ENCODE measurements at places on chromosomes 6 and 20.
A peak's percentile ranks its signal among the peaks of the same experiment; 100 is the strongest.

GRCh38 chr6:133804265-133804664 is 84.6 kb upstream of the TCF21 start:
- no peak for DNase-seq

- DNase-seq, result no peak
Observed at GRCh38 chr6:51241376-51241775, 422.7 kb downstream of the TFAP2B start.

DNA sequence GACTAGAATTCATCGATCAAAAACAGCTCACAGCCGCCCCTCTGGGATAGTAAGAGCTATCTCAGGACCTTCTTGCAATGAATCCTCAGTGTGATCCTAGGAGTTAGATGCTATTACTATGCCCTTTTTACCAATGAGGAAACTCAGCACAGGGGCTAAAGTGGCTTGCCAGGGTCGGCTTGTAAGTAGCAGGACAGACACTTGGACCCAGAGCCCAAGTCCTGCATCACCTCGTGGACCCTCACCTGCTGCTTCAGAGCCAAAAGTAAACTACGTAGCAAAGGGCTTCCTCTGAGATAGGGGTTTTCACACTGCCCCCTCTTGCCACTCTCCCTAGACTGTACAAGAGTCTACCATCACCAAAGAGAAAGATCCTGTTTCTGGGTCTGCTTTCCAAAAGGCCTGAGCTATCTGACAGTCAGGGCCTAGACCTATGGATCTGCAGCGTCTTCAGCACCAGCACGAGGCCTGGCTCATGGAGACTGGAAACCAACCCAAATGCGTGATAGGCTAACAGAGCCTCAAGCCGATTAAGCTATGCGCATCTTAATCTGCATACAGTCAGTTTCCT is 172.3 kb downstream of the ANKRD60 start:
- DNase-seq, result no peak

DNA sequence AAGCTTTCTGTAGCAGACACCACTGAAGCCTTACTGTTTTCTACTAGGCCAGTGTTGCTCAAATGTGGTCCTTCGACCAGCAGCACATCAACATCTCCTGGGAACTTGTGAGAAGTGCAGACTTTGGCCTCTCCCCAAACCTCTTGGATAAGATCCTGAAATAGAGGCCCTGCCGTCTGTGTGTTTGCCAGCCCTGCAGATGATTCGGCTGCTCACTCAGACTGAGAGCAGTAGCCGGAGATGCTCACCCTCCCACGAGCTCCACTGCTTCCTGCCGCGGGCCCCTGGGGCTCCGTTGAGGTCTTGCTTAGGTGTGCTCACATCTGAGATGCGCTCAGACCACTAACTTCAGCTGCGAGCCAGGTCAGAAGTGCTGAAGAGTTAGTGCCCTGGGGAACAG is 129.5 kb upstream of the SSTR4 start:
- peak; percentile 39 for DNase-seq

- DNase-seq, result no peak
Observed at GRCh38 chr20:32959351-32960221, 44.6 kb downstream of the SUN5 start.

- DNase-seq, result peak; percentile 88
Observed at GRCh38 chr6:146543940-146544615, 445 bp downstream of the RAB32 start.

GRCh38 chr6:24858177-24858653 is 59.5 kb upstream of the ARMH2 start:
- no peak for DNase-seq

GRCh38 chr20:17735206-17735804 is 35.5 kb downstream of the BANF2 start:
- peak; percentile 14 for DNase-seq

- no peak for DNase-seq
Observed at GRCh38 chr6:134519465-134519864, 201.6 kb upstream of the SGK1 start.

DNA sequence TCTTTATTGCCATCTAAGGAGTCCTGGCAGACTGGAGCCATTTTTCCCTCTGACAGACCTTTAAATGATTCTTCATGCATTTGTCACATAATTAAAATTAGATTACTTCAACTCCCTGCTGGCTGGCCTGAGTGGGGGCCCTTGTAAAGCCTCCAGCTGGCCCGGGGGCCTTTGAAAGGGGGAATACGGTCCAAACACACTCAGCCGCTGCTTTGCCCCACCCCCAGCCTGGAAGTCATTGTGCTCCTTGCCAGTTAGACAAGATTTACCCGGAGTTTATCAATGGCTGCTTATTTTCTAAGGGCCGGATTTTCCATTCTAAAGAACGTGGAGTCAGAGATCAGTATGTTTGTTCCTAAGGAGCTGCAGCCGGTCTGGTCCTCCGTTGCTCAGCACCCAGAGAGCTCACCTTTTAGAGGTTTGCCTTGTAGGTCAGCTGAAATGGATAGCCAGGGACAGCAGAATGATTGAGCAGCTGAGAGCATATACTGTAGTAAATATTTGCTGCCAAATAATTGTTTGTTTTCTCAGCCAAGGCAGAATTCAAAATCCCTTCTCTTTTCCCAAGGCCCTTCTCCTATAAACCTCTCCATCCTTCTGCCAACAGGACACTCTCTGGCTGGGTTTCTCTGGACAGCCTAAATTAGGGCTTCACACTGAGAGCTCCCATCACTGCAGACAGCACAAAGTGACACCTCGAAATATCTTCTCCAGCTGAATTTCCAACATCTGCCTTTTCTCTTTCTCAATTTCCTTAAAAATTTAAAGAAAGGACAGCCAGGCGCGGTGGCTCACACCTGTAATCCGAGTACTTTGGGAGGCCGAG is 68.4 kb upstream of the RBM24 start:
- DNase-seq, result peak; percentile 89
